ENCODE measurements at places on chromosomes 2 and 18.
A peak's percentile ranks its signal among the peaks of the same experiment; 100 is the strongest.

GRCh38 chr18:49052891-49053644 is 102.3 kb upstream of the SMAD7 start:
- no peak for DNase-seq

GRCh38 chr2:181164699-181165098 is 184.3 kb downstream of the UBE2E3 start:
- no peak for DNase-seq

GRCh38 chr2:101157272-101157671 is 6.1 kb upstream of the TBC1D8 start:
- no peak for DNase-seq

DNA sequence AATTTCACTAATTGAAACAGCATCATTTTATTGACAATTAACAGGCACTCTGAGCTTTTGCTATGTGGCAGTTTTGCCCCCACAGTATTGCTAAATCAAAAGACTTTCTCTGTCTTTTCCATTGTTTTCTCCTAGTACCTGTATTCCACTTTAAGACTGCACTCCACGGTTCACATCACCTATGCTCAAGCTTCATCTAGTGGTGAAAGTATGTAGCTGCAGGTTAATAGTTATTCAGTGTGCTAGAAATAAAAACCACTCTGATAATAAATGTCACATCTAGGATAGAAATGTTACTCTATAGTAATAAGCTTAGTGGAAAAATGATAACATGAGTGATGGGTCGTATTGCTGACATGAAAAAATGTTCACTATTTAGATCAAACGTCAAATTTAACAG is 24.6 kb downstream of the ARL6IP6 start:
- peak; percentile 26 for DNase-seq

DNA sequence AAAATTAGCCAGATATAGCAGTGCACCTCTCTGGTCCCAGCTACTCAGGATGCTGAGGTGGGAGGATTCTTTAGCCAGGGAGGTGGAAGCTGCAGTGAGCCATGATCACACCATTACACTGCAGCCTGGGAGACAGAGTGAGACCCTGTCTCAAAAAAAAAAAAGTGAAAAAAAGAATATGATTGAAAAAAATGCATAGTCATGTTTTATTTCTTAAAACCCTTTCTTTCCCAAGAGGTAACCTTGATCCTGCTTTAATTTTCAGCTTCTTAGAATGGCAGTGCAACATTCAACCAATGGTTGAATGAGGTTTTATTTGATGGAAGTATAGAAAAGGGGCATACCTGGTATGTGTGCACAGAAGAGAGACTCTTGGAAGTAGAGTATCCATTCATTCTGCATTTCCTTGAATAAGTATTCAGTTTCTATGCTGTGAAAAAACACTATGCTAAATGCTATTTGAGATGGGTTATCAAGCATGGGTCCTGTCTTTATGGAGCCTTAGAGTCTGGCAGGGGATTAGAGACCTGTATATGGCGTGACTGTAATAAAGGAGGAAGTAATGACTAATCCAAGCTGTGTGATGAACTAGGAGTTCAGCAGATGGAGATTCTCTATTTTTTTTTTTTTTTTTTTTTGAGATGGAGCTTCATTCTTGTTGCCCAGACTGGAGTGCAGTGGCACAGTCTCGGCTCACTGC is 146.3 kb downstream of the WDSUB1 start:
- DNase-seq: peak; percentile 85

- DNase-seq: no peak
These were observed 491 bp upstream of the SGO2 start for GRCh38 chr2:200525551-200525881.

DNA sequence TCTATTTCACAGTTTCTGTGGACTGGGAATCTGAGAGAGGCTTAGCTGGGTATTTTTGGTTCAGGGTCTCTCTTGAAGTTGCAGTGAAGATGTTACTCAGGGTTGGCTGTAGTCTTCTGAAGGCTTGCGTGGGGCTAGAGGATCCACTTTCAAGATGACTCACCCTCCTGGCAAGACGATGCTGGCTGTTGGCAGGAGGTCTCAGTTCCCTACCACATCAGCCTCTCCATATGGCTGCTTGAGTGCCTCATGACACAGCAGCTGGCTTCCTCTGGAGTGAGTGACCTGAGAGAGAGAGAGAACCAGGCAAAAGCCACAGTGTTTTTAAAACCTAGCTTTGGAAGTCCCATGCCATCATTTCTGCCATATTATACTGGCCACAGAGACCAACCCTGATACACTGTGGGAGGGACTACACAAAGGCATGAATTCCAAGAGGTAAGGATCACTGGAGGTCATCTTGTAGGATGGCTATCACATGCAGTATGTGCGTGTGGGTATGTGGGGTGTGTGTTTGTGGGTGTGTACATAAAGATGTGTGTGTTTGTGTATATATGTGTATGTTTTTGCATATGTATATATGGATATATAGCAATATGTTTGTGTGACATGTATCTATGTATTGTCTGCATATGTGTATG is 25.1 kb downstream of the DNPEP start:
- peak; percentile 84 for DNase-seq

DNA sequence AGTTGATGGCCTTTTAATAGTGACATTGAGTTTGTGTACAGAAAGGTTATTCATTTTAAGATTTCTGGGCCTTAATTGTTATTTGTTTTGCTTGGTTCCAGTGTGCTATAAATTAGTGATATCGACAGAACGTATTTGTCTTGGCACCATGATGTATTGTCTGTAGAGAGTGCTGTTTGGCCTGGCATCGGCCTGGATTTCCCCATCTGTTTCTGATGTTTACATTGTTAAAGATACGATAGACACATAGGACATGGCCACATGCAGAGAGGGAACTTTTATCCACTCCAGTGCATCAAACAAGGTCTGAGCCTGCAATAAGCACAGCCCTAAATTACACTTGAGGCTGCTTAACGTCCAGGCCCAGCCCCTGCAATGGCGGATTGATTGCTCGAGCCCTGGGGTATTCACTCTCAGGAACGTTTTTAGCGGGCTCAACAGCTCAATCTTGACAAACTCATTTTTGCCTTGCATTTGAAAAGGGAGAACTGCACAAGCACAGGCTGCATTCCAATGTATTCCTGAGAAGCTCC is 144.7 kb downstream of the SLC4A3 start:
- no peak for DNase-seq

DNA sequence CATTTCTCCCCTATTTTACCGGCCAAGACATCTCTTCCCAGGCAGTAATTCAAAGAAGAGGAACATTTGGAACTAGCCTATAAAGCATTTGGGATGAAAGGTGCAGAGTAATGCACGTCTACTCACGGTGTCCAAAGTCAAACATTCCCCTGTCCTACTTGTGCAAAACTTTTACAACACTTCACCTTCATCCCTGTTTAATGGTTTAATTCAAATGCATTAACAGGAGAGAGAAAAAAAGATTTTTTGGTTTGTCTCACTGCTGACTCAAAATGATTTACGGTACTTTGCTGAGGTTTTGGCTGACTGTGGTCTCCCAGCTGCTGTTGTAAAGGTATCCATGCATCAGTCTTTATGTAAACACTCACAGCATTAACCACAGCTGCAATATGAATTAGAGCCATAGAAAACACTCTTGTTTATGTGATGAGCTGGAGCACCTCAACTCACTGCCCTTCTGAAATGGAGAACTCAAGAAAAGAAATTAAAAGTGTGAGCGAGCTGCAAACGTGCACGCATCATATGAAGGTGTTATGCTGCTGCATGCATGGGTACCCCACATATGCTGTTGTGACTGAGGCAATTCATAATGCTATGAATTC is 220.5 kb downstream of the PIEZO2 start:
- no peak for DNase-seq

DNA sequence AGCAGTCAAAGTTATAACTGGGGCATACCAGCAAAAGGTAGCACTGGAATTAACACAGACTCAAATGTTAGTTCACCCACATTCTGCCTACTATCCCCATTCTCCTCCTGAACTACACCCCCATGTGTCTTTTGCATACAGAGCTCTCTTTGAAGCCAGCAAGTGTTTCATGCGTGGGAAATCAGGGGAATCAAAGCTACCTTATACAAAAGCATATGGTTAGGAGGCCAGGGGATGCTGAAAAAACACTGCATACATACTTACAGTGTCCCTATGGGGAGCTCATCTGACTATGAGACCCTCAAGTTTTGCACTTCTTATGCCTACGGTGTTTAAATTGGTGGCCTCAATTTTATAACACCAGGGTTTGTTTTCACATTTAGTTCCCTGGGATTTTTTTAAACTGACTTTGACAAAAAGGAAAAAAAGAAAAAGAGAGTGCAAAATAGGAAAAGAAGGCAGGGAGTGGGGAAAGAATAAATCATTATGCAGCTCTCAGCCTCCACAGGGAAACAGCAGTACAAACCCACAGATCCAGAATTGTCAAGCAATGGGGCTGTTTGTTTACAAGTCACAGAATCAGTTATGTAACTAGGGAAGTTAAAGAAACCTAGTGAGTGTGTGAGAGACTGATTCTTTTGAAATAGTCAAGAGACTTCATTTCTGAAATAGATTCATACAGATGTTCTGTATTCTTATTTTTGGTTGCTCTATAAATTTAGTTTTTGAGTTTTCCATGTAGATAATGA is 20.1 kb upstream of the PPP3R1 start:
- no peak for DNase-seq

GRCh38 chr18:62710417-62710816 is 4.9 kb upstream of the PHLPP1 start:
- no peak for DNase-seq

DNA sequence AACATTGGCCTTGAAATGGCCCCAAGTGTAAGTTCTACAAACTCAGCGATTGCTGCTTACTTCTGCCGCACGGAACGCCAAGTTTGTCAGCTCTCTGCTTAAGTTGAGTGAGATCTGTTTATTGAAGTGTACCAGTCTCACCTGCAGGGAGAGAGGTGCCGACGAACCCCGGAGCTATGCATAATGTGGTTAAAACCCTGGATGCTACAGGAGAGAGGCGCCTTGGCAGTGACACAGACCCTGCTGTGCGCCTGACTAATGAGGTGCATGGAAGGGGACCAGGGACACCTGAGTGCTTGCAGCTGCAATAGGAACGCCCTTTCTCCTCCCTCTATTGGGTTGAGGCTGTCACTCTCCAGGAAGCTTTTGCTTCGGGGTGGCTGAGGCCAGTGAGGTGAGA is 979 bp downstream of the SLC9A2 start:
- DNase-seq: no peak

DNA sequence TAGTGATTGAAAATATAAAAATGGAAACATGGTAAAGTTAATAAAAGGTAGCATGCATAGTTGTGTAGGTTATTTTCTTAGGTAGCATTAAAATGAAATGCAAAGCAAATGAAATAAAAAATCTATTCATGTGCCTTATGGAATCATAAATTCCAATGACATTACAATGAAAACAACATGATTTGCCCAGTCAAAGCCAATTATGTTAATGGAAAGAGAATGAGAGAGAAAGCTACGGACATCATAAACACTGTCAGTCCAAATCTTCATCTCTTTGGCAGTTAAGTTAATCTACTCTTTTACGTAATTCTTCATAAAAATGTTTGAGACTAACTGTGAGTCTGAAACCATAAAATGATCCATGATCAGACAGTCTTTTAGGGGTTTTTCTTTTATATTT is 636.7 kb upstream of the SYT4 start:
- DNase-seq: no peak

DNA sequence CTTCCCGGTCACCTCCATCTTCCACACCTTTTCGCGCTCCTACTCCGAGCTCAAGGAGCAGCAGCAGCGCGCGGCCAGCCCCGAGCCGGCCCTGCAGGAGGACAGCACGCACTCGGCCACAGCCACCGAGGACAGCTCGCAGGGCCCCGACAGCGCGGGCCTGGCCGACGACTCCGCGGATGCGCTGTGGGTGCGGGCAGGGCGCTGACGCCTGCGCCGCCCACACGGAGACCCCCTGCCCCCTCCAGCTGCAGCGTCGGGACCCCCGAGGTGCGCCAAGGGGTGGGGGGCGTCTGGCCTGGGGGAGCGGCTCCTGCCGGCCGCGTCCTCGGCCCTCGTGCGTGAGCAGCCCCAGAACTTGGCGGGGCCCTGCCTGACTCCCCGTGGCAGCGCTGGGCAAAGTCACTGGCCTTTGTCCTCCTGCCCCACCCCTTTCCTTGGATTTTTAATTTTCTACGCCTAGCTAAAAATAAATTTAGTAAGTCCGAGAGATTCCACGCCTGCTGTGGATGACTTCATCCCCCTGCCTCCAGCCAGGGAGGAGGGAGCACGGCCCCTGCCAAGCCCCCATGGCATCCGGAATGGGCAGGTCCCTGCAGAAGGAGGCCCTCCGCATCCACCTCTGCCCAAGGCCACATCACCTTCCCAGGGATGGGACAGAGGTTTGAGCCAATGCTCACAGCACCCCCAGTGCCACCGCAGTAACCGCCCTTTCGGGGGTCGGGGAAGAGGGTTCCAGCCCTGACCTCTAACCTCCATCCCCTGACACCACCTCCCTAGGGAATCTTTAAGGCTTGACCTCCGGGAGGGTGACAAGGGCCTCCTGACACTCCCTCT is 51.6 kb downstream of the SLC66A2 start:
- no peak for DNase-seq

DNA sequence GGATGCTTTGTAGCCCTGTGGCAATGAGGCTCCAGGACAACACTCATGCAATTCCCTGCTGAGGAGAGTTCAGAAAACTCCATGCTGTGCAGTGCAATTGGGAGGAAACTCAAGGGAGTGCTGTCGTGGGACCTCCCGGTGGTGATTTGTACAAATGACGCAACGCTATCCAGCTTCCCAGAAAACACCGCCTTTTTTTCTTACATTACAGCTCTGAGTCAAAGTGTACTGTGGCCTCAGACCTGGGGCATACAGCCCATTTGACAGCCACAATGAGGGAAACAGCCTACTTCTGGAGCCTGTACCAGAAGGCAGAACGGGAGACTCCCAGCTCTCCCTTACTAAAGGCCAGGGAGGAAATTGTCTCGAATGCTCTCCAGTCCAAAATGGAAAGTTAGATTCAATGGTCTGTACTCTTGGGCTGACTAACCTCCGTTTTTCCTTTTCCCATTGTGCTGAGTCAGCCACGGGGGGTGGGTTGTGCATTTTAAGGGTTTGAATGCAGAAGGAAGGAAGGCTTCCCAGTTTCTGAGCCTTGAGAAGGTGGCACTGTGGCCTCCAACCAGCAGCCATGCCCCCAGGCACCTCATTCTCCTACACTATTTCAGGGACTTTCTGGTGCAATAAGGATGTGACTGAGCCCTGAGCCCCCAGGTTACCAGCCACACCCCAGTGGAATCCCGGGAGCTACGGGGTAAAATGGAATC is 16.4 kb upstream of the CYP1B1 start:
- no peak for DNase-seq

DNA sequence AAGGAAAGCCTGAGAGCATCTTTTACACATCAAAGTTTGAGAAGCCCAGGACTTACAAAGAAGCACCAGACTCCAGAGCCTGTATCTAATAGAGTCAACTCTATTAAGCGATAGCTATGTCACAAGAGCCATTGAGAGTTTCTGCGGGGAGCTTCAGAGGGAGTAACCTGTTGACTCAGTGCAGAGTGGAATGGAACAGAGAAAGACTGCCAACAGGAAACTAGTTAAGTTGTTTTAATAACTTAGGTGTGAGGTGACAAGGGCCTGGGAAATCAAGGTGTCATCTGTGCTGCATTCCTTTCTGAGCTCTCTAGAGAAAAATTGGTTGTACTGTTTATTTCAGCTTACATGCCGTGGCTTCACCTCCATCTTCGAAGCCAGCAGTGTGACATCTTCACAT is 513.8 kb upstream of the POU3F3 start:
- DNase-seq: no peak
